ENCODE measurements at places on chromosomes 11 and 22. TPM values are rescaled to one million over a fixed set of nuclear protein-coding genes. Genes with fewer than 3 reads are reported as not detected.

C11orf16 gene
- not detected for total RNA-seq

GUCY1A2 gene
- total RNA-seq = 0.29 TPM

GDPD4 gene
- total RNA-seq = 0.17 TPM

NRXN2 gene
- 9.6 TPM for total RNA-seq

MS4A7 gene
- total RNA-seq = not detected

PRAME gene
- not detected for total RNA-seq

SGSM1 gene
- total RNA-seq = not detected

TRPC6 gene
- total RNA-seq = 0.17 TPM

APIP gene
- 30.4 TPM for total RNA-seq

CHRDL2 gene
- total RNA-seq = not detected

CLTCL1 gene
- total RNA-seq = 9.6 TPM

MMP10 gene
- total RNA-seq = 0.87 TPM

FBLN1 gene
- total RNA-seq = 726 TPM

GSTT2B gene
- total RNA-seq = 6.3 TPM
